ENCODE measurements at places on chromosomes 12 and 14.

GRCh38 chr14:24262821-24263733 lies at the start of gene TGM1:
TSS of gene TGM1 (minus strand) at chr14:24263177. CDS start at chr14:24262352, 825 bp downstream.
- DNase-seq = no peak

DNA sequence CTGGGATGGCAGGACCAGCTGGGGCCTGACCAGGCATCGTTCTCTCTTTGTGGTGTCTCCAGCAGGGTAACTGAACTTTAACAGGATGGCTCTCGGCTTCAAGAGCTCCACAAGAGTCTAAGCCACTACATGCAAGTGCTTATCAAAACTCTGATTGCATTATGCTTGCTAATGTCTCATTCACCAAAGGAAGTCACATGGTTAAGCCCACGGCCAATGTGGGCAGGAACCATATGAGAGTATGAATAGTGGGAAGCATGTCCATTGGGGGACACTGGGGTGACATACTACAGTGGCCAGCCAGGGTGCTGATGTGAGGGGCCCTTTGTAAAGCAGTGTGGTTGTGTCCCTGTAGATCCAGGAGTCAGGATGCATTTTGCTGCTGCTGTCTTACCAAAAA lies 35.0 kb upstream of the KCNA5 start:
- no peak for DNase-seq

- no peak for DNase-seq
Observed at GRCh38 chr12:52080403-52081251, 1.1 kb downstream of the SMIM41 start.

- DNase-seq = no peak
Observed at GRCh38 chr14:103480595-103480994, 42.0 kb downstream of the CKB start.

GRCh38 chr12:104687823-104688573 lies 231.2 kb downstream of the CHST11 start:
- no peak for DNase-seq

GRCh38 chr12:132529156-132529839 lies 39.3 kb downstream of the FBRSL1 start:
- DNase-seq = no peak

All from stimulated activated CD8-positive, alpha-beta memory T cell treated with anti-CD3 and anti-CD28 coated beads, Interleukin-12 subunit alpha, Interleukin-12 subunit beta, amount 100 ng/mL, for 4 hours (primary cell).